ENCODE measurements at places on chromosomes 4 and X.

GRCh38 chrX:150012647-150013381 lies 74.5 kb upstream of the EOLA2 start:
- no peak for ATAC-seq

- no peak for ATAC-seq
Observed at GRCh38 chr4:17619416-17620105, 5.1 kb downstream of the MED28 start.

DNA sequence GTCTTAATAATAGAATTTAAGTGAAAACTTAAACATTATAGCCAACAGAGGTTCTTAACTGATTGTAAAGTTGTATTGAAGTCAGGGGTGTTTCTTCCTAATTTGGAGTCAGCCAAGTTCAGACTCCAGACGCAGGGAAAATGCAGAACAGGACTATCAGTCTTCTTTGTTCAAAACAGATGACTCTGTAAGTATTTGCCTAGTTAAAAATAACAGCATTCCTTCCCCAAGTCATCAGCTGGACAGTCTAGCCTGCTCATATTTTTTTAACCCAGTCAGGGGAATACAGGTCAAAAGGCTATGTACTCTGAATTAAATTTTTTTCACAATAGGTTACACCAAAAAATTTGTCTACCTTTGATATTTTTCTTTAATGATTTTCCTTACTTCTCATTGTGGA lies 73.8 kb upstream of the DCLK2 start:
- no peak for ATAC-seq

- ATAC-seq: peak; percentile 98
Observed at GRCh38 chr4:176270669-176271068, 1.6 kb upstream of the ASB5 start.

GRCh38 chr4:127309369-127310102 lies 323.2 kb upstream of the INTU start:
- ATAC-seq: no peak

DNA sequence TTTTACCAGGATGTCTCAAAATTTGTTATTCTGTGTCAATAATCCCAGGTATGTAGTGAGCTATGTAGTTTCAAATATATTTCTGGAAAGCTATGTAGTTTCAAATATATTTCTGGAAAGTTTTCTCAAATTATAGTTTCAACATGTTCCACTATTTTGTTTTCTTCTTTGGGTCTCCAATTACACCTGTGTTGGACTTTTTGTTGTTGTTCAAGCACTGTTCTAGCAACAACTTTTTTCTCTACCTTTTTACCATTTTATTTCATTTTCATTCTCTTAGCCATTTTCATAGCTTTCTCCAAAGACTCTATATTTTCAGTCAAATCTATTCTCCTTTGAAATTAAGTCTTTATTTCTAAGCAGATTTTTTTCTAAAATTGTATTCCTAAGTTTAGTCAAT lies 88.4 kb downstream of the LCORL start:
- no peak for ATAC-seq

GRCh38 chrX:153491351-153491914 lies 3.3 kb upstream of the BGN start:
- no peak for ATAC-seq

DNA sequence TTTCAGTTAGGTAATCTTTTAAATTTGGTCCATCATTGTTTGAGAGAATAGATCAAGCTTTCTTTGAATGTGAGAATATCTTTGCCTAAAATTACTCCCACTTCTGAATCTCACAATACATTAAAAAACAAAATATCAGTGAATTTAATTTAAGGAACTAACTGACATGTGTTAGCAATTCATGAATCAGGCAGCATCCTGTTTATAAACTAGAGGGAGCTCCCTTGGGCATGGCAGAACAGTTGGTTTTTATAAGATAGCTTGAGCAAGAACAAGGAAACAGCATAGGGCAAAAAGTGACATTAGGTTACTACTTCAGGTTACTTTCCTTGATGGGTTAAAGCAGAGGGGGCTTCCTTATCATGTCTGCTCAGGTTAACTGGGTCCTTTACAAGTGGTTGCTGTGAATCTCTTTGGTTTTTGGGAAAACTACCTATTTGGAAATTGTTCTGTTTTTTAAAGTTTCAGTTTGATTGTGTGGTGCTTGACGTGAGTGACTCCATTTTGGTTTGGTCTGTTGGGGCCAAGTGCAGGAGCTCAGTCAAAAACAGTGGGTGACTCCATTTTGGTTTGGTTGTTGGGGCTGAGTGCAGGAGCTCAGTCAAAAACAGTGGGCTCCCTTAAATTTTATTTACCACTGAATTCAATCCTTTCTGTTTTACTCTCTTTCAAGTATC lies 68.0 kb downstream of the PPEF2 start:
- no peak for ATAC-seq

GRCh38 chrX:11678158-11678557 lies 12.4 kb upstream of the ARHGAP6 start:
- ATAC-seq: no peak

DNA sequence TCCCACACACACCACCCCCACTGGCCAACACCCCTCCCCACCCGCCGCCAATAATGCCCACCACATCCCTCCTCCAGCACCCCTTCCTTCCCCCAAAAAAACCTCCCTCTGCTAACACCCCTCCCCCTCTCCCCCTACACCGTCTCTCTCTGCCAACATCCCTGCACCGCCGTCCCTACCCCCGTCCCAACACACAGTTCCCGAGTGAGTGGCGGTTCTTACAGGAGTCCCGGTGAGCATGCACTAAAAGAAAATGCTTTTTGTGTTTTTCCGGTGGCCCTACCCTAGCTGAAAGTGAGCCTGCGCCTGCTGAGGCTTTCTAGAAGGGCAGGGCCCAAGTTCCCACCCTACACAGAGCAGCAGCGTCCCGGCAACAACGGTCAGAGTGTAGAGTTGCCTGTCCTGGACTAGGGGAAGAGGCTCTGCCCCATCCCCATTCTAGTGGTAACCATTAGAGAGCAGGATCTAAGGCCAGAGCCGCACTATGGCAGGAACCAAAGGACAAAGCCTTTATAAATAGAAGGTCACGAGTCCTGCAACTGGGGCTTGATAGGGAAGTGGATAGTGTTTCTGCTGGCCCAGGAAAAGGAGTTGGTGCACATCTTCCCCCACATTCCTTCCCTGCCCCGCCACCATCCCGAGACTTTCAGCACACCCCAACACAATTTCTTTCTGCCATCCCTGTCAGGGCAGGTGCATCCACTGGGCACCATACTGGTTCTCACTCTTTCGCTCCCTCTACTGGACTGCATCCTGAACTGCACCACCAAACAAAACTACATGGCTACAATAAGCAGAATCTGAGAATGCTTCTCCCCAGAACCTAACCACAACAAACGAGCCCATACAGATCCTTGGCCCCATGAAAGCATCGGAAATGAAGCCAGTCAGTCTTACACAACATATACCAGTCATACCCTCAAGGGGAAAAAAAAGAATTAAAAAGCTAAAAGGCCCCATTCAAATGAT lies 78.1 kb upstream of the PAGE3 start:
- peak; percentile 70 for ATAC-seq

- ATAC-seq: no peak
Observed at GRCh38 chrX:1451251-1451660, 1.5 kb downstream of the ASMTL start.

DNA sequence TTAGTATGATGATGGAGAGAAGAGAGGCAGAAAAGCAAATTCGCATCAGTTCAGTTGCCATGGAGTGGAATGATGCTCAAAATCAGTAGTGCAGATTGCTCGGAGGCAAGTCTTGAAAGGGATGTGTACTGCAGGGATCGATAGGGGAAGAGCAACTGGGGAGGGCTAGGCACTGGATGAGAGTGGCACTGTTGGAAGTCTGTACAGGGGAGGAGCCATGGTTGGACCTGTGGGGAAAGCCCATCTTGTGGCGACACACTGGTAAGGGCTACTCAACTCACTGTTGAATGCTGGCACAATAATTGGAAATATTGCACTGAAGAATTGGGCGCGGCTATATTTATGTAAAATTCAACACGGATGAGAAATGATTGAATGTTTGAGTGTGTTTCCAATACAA lies 1.2 kb downstream of the RAB9B start:
- ATAC-seq: no peak

DNA sequence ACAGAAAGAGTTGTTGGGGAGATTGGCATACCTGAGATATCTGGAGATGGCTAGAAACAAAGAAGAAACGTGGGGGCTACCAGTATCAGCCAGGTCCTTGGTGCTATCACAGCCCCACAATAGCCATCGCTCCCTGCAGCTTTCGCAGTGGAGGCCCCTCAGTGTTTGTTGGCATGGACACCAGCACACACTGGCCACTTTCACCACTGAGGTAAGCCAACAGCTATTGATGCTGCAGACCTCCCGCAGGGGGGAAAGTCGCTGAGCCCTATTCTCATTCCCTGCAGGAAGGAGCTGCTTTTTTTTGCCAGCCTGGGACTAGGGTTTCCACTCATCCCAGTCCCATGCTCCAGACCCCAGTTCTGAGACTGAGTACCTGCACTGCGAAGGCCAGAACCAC lies 879.2 kb upstream of the IGFBP7 start:
- ATAC-seq: no peak

GRCh38 chr4:114926583-114926982 lies 186.8 kb downstream of the NDST4 start:
- no peak for ATAC-seq

- peak; percentile 41 for ATAC-seq
Observed at GRCh38 chrX:154308108-154308946, 12.7 kb downstream of the TKTL1 start.

DNA sequence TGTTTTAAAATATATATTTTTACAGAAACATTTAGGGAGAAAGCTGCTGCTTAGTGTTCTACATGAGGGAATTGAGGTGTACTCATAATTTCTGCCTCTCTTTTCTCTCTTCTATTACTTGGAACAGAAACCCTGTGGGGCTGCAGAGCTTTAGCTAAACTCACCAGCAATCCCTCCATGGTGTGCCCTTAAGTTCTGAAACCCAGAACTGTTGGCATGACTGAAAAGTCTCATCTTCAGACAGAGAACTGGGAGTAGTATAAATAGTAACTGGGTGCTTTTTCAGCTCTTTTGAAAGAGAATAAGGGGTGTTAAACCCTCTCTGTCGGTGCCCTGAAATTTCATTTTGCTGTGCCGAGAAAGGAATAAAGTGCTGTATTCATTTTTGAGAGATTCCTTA lies 294.9 kb upstream of the BOD1L1 start:
- ATAC-seq: no peak

DNA sequence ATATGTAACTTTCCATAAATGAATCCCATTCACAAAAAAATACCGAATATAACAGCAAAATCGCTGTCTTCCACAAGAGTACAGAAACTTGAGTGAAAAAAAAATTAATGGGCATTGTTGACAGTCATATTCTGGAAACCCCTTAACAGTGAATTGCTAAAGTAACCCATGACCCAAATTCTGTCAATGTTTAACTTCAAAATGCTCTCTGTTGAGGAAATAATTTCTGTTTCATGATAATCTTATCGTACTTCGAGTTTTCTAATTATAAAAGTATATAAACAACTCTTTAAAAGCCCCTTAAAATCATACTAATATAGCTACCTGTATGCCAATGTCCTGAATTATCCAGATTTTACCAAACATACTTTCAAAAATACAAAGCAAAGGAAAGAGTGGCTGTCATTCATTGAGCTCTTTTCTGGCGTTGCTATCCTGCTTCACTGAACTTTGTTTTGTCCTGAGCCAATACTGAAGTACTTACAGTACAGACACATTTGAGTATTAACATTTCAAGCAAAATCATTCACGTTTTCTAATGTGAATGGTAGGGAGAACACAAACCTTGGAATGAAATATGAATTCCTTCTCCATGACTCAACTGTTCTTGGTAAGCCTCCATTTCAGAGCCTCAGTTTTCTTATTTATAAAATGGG lies 2.4 kb downstream of the XAGE3 start:
- ATAC-seq: no peak

DNA sequence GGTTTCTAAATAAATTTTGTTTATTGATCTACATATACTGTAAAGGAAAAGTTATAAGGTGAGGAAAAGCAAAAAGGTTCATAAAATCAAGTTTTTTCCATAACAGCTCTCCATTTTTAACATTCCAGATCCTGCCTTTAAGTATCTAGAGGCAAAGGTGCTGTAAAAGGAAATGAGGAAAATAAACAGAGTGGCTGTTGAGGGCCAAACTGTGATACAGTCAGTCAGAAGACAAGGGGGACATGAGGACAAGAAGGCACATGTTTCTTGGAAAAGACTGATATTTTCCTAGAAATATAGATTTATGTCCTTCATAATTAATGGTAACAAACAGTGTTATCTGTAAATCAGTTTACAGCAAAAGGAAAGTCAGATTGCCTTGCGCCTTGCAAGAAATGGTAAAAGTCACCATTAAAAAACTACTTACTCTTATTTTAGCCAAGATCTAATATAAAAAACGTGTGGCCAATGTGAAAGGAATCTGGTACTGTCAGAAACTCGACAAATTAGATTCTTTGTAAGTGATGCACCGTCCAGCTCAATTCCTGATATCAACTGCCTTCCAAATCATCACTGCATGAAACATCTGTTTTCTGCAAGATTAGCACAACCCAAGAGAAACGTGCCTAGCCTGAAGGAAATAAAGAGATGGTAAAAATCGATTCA lies 34.0 kb upstream of the VEGFD start:
- ATAC-seq: no peak

GRCh38 chrX:41350976-41351569 lies 17.1 kb downstream of the DDX3X start:
- ATAC-seq: peak; percentile 13

DNA sequence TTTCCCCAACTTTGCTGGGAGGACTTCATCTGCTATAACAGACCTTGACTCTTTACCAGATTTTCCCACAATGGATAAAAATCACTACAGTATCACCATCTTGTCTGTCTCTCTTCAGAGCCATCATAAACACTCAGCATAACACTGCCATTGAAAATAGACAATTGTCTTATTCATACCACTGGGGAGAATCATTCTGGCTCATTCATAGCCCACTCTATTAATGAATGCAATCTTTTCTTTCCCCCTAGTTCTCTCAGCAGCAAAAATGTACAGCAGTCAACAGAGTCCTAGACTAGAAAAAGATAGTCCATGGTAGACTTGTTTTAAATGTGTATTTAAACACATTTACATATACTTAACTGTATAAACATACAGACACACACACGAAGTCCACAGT lies 19.2 kb downstream of the SLC9A7 start:
- no peak for ATAC-seq

DNA sequence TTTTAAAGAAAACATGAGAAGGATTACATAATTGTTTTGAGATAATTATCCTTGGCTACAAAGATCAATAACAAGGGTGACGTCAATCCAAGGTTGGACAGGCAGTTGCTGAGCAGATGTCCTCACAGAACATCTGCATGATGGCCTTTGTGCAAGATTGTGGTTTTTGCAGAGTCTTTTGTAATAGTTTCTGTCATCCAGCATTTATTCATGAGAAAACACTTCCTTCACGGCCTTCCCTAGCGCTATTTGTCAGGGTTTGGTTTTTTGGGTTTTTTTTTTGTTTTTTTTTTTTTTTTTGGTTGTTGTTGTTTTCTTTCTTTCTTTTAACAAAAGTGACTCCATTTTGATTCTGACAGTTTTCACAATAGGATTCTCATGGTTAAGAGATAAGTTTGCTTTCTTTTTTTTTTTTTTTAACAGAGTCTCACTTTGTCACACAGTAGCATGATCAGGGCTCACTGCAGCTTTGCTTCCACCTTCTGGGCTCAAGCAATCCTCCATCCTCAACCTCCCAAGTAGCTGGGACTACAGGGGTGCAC lies 31.5 kb upstream of the ELF2 start:
- no peak for ATAC-seq

Measured in esophagus mucosa (tissue), 1 donor.